ENCODE measurements at places on chromosomes 16 and 17. TPM values are rescaled to one million over a fixed set of nuclear protein-coding genes. Genes with fewer than 3 reads are reported as not detected.

HAP1 gene
- 0.25 TPM for total RNA-seq

DNA sequence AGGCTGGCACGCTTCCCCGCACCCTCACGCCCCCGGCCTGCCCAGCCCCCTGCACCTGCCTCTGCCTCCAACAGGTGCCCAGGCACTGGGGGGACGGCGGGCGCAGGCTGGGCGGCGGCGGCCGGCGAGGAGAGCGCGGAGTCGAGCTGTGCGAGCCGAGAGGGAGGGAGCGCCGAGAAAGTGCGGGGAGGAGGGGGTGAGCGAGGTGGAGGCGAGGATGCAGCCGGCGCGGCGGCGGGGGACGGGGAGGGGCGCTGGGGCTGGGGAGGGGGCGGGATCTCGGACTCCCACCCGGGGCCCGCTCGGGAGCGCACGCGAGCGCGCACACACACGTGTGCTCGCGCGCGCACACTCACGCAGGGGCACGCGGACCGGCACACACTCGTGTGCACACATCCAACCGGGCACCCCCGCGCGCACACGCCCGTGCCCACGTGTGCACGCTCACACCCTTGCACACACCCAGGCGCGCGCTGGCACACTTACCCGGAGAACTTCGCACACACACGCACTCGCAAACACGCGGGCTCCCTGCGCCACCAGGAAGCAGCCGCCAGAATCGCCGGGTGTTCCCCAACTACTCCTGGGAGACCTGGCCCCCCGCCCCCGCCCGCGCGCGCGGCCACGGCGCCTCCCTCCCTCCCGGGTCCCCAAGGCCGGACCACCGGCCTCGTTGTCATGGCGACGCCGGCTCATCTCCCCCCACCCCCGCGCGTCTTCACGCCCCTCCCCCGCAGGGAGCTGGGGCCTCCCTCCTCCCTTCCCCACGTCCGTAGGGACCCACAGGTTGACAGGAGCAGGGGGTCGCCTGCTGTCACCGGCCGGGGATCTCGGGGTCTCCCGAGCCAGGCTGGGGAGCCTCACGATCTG lies at the start of gene DOC2A:
DOC2A (minus strand) TSS at position 184 of the 870 bp plus-strand sequence. CDS start 805 bp downstream, outside the sequence.
- peak; percentile 47 for DNase-seq

C17orf50 gene
- total RNA-seq = not detected

DNA sequence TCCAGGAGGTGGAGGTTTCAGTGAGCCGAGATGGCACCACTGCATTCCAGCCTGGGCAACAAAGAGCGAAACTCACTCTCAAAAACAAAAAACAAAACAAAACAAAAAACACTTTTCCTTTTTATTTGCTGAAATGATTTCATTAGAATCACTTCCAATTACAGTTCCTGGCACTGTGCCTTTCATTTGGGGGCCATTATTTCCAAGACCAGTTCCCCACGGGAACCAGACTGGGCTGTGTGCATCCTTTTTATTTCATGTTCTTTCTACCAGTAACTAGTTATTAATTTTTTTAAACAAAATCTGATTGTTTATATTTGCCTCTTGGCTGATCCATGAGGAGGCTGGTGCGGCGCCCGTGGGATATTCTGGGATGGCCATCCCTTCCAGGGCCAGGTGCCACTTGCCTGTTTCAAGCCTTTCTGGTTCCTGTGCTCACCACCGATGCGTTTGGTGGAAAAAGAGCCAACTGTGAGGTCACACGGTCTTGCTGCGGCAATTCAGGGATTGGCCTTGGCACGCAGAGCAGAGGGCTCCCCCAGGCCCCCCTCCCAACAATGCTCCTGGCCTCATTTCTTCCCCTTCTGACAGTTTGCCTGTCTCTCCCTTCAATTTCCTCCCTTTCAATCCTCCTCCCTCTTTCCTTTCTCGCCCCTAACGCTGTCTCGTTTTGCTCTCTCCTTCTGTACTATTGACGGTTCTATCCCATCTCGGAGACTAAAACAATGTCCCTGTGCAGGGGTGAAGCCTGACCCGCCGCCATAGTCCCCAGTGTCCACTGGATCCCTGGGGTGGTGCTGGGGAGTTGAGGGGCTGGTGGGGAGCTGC lies 13.4 kb downstream of the UBALD1 start:
- DNase-seq = no peak
